ENCODE measurements at places on chromosomes 13 and 19.

- no peak for DNase-seq
These were observed 237.2 kb upstream of the SPRY2 start for GRCh38 chr13:80577926-80578670.

DNA sequence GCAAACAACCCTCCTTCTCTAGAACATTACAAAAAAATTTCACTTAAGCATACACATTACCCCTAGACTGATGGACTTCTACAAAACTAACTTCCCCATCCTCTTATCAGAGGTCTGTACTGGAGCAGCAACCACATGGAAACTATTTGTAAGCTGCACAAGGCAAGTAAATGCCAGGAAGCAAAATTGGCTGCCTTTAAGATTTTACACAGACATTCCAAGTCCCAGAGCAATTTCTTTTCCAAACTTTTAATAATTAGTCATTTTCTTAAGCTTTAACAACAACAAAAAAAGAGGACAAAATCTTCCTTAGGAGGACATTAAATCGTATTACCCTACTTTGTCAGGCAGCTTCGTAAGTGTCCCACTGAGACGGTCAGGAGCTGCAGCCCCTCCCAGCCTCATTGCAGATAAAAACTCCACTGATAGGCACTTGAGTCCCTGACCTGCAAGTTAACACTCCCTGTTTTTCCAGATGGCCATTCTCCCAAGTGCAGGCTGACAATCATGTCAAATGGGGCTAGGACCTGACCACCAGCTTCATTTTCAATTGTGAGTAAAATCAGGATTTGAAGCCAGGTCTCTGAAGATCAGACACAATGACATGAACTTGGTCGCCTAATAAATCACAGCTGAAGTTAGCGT, 680.1 kb downstream of the DIAPH3 start:
- DNase-seq = no peak

- no peak for DNase-seq
These were observed 261.3 kb downstream of the DACH1 start for GRCh38 chr13:71605744-71606143.

- no peak for DNase-seq
These were observed 11.0 kb downstream of the ZNF552 start for GRCh38 chr19:57803594-57804325.

- DNase-seq = no peak
These were observed 114.9 kb upstream of the EDNRB start for GRCh38 chr13:78033509-78033908.

DNA sequence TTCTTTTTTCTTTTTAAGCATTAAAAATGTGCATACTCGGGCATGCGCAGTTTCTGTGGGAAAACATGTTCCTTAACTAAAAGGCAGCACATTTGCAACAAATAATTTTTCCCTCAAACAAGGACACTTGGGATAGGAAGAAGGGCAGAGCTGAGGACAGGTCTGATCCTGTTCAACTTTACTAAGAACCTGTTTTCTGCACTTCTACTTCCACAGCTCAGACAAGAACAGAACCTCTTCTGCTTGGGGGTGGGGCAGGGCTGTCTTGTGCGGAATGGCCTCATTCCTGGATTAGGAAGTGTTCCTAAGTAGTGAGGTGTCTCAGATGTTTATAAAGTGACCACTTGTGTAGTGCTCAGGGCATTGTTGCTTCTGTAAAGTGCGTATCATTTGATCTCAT, 18.3 kb downstream of the SAFB start:
- no peak for DNase-seq

GRCh38 chr13:40194224-40194806, 472.1 kb downstream of the FOXO1 start:
- no peak for DNase-seq

All from NCI-H1694 treated with DMSO at 0.1 percent for 48 hours (cell line).